Uterus (tissue), 4 donors: ENCODE measurements at places on chromosomes 7 and 10. TPM values are rescaled to one million over a fixed set of nuclear protein-coding genes. Genes with fewer than 3 reads are reported as not detected.

ADARB2 gene
- 2.0 TPM for total RNA-seq

VWA2 gene
- not detected for total RNA-seq

PROSER2 gene
- 3.5 TPM for total RNA-seq

CDHR3 gene
- total RNA-seq = not detected

CALHM3 gene
- not detected for total RNA-seq

PON2 gene
- total RNA-seq = 91.0 TPM

NYAP1 gene
- total RNA-seq = 0.29 TPM

USP54 gene
- 22.3 TPM for total RNA-seq

SYCE1 gene
- not detected for total RNA-seq

ZNF107 gene
- total RNA-seq = 9.5 TPM

AGBL3 gene
- total RNA-seq = 9.3 TPM

ACTL6B gene
- not detected for total RNA-seq

TAS2R5 gene
- 5.3 TPM for total RNA-seq

MYO3A gene
- total RNA-seq = not detected

TLX1 gene
- not detected for total RNA-seq

ZNF394 gene
- total RNA-seq = 22.8 TPM

ANKRD1 gene
- total RNA-seq = not detected

ADAMTS14 gene
- not detected for total RNA-seq

TMEM273 gene
- total RNA-seq = 13.5 TPM

TCERG1L gene
- total RNA-seq = not detected

CALCR gene
- total RNA-seq = 0.15 TPM

ASZ1 gene
- total RNA-seq = not detected

BMPER gene
- total RNA-seq = 1.0 TPM

IRF5 gene
- 52.5 TPM for total RNA-seq

PLA2G12B gene
- not detected for total RNA-seq

TCF7L2 gene
- 12.7 TPM for total RNA-seq

MACROH2A2 gene
- 35.0 TPM for total RNA-seq

NPC1L1 gene
- total RNA-seq = 0.49 TPM

NIPSNAP2 gene
- total RNA-seq = 51.8 TPM

LOXL4 gene
- total RNA-seq = 16.9 TPM

ADCY1 gene
- total RNA-seq = under 0.01 TPM

CDH23 gene
- 42.4 TPM for total RNA-seq

COL26A1 gene
- total RNA-seq = 0.30 TPM

RBP4 gene
- 3.2 TPM for total RNA-seq

OR2A5 gene
- not detected for total RNA-seq

ELN gene
- 4.1 TPM for total RNA-seq

RALA gene
- total RNA-seq = 22.3 TPM

UCMA gene
- not detected for total RNA-seq

LIPA gene
- total RNA-seq = 49.4 TPM

CYP2C9 gene
- not detected for total RNA-seq

PDZD7 gene
- total RNA-seq = not detected

PDLIM1 gene
- total RNA-seq = 42.0 TPM

RADIL gene
- 10.1 TPM for total RNA-seq

FGFR2 gene
- 64.8 TPM for total RNA-seq

SPAM1 gene
- not detected for total RNA-seq

VAX1 gene
- not detected for total RNA-seq

CYP2C8 gene
- not detected for total RNA-seq

WIPF3 gene
- total RNA-seq = 0.77 TPM

HYAL4 gene
- total RNA-seq = not detected

TSPAN13 gene
- total RNA-seq = 19.1 TPM

CHAT gene
- not detected for total RNA-seq

IKZF1 gene
- 9.2 TPM for total RNA-seq

PON1 gene
- total RNA-seq = not detected

FOXP2 gene
- total RNA-seq = 17.6 TPM

CUBN gene
- total RNA-seq = 3.5 TPM

TFEC gene
- 3.1 TPM for total RNA-seq

NRAP gene
- total RNA-seq = 0.07 TPM

TMEM229A gene
- total RNA-seq = not detected

OPN1SW gene
- not detected for total RNA-seq

C7orf25 gene
- 22.5 TPM for total RNA-seq
